ENCODE measurements at places on chromosomes 7 and 10. TPM values are rescaled to one million over a fixed set of nuclear protein-coding genes. Genes with fewer than 3 reads are reported as not detected.

GRCh38 chr7:82291931-82292330 is 151.6 kb downstream of the CACNA2D1 start:
- DNase-seq, result no peak

FXYD4 gene
- polyA plus RNA-seq, result not detected

GRCh38 chr7:150446288-150446938 is 4.0 kb upstream of the GIMAP8 start:
- no peak for DNase-seq

GRCh38 chr10:128305601-128306345 is 179.6 kb upstream of the MKI67 start:
- DNase-seq, result no peak

DNA sequence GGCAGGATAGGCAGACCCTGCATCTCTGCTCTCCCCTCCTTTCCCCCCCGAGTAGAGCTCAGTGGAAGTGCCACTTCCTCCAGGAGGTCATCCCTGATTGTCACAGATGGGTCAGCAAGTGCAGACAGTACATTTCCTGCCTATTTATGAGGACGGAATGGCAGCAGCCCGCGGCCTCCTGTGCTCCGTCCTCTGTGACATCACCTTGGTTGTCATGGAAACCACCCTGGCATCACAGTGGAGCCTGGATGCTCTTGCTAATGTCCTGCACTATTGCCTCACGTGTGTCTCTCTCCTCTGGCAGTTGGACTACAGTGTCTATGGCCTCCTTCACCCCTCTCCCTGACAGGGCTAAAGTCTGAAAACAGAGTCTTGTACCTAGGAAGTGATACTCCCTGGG is 148.6 kb downstream of the SH3PXD2A start:
- DNase-seq, result no peak

TMEM225B gene
- polyA plus RNA-seq, result 0.59 TPM

GPR37 gene
- 0.57 TPM for polyA plus RNA-seq

DNA sequence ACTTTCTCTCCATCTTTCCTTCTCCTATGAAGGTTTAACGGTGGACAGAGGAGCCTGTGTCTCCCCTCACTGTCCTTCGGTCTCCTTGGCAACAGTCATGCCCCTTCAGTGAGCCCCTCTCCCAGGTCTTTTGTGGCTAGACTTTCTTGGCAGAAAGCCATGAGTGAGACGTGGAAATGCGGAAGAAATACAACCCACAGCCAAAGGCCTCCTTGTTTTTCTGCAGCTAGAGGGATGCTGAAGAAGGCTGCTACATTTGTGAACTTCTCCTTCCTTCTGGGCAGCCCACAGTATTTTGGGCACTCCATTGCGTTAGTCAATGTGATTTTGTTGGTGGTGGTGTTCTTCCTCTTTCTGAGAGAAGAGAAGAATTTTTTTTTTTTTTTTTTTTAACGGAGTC is 333.7 kb upstream of the PODXL start:
- DNase-seq, result no peak

CALHM1 gene
- polyA plus RNA-seq, result not detected

CYP2C19 gene
- polyA plus RNA-seq, result not detected

DNA sequence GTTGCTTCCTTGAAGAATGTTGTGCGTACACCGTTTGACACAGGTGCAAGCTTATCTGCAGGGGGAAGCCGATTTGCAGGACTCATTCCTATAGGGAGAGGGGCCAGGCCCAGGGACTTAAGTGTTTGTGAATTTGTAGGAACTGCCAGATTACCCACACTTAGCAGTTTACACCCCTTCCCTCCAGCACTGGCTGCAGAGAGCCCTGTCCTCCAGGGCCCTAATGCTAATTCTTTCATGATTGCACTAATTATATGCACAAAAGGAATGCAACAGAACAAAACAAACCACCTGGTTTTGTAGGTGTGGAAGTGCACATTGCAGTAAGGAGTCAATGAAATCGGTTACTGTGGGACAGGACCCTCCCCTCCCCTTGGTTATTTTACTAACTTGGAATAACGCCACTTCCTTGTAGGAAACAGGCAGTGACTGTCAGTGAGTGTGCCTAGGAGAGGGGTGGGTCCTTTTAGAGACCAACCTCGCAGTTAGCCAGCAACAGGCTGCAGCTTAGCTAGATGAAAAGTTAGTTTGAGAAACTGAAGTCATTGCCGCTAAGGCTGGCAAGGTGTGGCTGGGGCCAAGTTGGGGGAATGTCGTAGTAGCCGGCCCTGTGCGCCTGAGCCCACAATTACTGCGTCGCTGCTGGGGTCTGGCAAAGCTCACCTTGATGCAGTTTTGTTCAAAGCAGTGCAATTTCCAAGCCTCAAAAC is 60.6 kb downstream of the CUX1 start:
- DNase-seq, result no peak

DNA sequence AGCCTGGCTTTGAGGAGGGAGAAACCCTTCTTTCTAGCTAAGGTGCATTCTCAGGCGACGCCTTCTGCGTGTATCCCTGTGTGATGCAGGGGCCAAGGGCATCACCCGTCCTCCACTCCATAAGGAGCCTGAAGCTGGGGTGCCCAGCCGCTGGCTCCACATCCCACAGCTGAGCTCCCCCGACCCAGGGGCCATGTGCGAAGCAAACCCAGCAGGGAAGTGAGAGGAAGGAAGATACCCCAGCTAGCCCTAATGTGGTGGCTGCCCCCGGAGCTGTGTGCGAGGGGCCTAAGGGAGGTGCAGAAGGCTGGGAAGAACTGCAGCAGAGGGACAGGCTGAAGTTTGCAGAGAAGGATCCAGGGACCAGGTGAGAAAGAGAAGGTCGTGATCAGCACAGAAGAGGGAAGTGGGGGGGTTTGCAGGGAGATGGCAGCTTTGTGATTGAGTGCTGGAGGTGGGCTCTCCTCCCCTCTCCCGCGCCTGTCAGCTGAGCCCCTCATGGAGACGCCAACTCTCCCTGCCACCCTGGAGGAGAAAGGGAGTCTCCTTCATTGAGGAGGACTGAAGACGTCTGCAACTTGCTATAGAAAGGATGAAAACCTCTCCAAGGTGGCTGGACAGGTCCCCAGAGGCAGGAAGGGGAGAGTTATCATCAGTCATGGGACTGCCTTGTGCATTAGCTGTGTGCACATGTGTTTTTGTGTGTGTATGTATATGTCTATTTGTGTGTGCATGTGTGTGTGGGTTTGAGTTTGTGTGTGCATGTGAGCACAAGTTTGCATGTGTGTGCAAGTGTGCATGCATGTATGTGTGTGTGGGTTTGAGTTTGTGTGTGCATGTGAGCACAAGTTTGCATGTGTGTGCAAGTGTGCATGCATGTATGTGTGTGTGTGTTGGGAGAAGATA is 3.5 kb upstream of the CALML5 start:
- no peak for DNase-seq

DNA sequence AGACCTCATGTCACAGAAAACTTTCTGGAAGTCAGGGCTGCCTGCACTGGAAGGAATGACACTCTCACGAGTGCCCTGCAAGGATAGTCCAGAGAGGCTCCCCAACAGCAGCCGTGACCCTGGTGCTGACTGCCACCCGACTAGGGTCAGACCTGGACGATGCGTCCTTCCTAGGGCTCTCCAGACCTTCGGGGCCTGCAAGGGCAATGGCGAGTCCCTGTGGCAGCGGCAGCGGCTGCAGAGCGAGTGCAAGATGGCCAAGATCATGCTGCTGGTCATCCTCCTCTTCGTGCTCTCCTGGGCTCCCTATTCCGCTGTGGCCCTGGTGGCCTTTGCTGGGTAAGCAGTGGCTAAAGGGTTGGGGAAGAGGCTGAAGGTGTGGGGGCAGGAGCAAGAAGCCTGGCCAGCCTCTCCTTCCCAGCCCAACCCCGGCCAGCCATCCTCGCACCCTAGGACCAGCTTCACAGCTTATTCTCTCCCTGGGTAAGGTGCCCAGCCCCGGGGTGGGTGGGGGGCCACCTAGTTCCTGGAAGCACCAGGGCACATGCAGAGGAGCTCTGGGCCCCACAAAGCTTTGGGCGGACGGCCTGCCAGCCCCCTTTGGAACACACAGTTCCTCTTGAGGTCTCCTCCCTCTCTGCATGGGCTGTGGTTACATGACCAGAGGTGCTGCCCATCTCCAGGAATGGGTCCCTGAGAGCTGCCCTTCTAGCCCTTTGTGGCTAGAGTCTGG is 5.5 kb downstream of the OPN4 start:
- DNase-seq, result no peak

DNA sequence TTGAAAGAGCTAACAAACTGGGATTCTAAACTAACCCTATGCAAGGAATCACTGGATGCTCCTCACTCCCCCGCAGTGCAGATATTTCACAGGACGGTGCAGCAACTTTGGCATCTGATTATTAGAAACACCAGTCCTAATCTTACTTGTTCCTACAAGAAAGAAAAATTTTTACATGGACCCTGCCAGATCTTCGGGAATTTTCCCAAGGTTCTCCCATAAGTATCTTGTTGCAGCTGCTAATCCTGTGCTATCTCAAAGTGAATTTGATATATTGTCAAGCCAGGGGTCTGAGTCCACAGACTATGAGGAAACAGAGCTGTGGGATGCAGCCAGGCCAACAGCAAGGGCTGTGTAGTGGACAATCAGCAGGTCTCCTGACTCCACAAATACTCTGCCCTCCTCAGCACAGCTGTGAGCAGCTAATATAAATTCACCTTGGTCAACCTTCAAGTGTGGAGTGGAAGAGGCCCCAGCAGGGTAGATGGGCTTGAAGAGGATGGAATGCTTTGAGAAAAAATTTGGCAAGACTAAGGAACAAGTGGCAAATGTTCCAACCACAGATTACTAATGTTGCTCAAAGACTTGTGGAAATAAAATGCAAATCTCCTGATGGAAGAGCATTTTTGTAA is 25.6 kb downstream of the VSTM4 start:
- no peak for DNase-seq

DNA sequence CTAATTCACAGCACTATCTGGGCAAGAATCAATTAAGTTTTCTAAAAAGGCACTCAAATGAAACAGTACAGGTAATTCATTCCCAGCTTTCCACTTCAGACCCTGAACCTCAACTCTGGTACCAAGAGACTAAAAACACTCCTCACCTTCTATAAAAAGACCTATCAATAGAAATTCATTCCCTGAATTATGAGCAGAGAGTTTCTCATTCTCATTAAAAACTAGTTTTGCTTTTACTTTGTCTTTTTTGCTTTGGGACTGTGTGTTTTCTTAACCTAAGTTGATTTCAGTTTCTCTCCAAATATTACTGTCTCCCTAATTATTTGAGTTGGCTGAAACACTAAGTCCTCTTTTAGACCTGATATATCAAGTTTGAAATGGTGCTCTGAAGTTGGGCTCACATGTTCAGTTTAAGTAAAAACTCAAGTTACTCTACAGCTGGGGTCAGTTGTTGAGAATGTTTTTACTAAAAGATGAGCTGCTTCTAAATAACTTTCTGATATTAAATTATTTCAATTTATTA is 189.5 kb downstream of the JAZF1 start:
- no peak for DNase-seq

SLC26A3 gene
- not detected for polyA plus RNA-seq

DNA sequence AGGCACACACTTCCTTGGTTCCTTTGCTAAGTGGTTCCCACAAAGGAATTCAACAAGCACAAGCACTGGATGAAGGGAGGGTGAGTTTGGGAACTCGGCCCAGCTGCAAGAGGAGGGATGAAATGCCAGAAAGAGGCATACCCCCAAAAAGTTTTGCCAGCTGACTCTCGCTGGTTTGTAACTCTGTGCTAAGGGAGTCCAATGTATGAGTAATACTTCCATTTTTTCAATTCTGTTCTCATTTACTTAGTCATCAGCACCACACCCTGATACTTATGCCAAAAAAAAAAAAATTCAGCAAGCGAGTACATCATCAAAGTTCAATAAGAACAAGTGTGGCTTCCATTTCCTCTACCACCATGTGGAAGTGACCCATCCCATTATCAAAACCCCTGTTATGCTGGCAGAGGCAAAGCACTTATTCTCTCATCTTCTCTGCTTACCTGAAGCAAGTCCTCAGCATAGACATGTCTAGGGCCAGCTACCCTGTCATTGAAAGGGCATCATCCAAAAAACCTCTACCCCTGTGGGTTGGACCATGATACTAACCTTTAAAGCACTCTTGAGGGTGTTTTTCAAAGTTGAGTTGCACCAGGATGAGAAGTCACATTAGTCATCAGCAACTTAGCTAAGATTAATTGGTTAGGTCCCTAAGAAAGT is 6.9 kb upstream of the HYCC1 start:
- DNase-seq, result peak; percentile 7

AGAP5 gene
- 2.5 TPM for polyA plus RNA-seq

VPS41 gene
- polyA plus RNA-seq, result 26.5 TPM

- no peak for DNase-seq
Observed at GRCh38 chr7:1042492-1042833, 1.9 kb upstream of the GPR146 start.

GRCh38 chr10:126199221-126199998 is 188.9 kb downstream of the ADAM12 start:
- DNase-seq, result peak; percentile 85

GRCh38 chr7:110771717-110772116 is 319.2 kb upstream of the LRRN3 start:
- DNase-seq, result no peak

RINT1 gene
- polyA plus RNA-seq, result 24.1 TPM

All from A549 (cell line).